ENCODE measurements at places on chromosomes 7 and 10.

GRCh38 chr10:95729323-95730055, 26.5 kb upstream of the ENTPD1 start:
- no peak for DNase-seq

DNA sequence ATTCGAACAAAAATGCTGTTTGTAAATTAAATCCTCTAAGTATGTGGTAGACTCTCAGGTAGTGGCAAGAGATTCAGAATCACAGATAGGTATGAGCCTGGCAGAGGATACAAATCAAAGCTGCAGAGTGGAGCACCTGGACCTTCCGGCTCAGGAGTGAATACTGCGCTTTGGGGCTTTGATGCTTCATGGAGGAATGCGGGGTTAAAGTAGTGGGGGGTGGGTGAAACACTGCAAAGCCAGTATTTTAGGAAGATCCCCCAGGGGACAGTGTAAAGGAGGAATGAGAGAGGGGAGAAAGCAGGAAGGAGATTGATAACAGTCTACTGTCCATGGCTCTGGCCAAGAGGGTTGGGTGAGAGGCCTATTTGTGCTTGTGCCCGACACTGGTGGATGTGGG, 43.2 kb downstream of the CREB5 start:
- DNase-seq, result no peak

DNA sequence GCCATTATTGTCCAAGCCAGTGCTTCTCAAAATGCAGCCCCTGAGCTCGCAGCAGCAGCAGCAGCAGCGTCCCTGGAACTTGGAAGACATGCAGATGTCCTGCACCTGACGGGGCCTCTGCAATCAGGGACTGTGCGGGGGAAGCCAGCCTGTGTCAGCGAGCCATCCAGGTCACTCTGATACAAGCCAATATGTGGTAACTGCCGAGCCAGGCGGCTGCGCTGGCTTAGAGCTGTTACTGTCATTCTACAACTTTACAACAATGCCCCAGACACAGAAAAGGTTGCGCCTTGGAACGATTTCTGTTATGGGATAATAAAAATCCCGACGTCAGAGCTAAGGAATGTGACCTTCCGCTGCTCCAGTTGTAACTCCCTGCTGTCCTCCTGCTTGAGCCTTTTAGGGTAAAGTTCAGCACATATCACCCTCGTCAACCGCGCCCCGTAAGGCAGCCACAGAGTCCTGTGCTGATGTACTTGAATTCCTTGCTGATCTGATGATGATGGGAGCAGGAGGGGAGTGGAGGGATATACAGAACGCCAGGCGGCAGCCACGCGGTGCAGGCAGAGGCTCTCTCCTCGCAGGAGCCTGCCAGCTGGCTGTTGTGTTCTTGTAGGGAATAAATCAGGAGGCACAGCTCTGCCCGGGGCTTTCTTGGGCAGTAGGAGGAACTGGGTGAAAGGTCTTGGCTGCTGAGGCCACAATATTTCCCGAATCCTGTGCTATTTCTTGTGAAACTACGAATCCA, 20.0 kb upstream of the CRYGN start:
- DNase-seq, result no peak

DNA sequence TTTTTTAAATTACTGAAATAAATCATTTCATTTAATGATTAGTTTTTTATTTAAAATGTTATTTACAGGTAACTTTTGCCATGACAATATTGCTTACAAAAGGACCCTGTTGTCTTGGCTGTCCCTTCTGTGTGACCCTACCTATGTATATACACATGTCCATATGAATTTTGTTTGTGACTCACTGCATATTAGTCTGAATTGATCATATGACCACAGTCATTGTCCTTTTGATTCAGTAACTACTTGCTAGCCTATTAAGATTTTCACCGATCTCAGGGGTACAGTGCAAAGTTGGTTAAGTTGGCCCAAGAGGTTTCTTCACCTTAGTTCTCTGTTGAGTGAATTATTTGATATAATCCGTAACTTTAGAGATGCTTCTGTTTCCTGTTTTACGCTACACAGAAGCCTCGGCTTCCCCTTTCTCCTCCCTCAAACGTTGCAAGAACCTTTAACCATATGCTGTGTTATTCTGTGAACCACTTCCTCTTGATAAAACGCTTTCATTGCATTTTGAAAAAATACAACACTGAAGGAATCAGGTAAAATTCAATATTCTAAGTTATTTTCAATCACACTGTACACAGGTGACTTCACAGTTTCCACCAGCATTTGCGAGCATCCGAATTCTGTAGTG, 43.9 kb downstream of the APBB1IP start:
- no peak for DNase-seq

GRCh38 chr10:62159351-62159750, 109.3 kb downstream of the RTKN2 start:
- no peak for DNase-seq

DNA sequence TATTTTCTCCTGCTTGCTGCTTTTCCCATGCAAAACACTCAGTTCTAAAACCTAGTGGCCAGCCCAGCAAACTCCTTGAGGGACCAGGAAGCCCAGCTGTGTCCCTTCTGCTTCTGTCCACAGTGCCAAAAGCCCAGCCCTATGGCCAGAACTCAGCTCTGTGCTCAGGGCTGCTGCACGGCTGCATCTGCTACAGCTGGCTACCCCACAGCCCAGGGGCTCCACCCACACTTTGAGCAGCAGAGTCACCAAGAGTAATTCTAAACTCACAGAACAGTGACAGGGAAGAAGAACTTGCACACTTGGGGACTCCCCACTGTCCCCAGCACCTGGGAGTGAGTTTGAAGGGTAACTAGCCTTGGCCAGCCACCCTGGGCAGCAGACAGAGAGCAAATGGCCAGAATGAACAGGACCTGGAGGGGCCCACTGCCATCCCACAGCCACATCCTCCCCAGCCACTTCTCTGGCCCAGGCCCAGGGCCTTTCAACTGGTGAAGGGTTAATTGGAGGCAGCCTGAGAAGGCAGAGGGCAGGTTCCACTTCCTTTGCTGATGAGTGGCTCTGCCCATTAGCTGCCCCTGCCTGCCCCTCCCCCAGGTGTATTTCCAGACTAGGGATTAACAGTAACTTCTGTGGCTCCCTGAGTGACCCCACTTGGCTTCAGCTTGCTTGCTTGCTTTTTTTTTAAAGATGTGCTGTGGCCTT, 28.1 kb upstream of the TRIM8 start:
- DNase-seq, result no peak

GRCh38 chr7:28330384-28331070, 81.8 kb upstream of the CREB5 start:
- DNase-seq, result no peak

GRCh38 chr10:9274206-9274755, 1219.8 kb downstream of the GATA3 start:
- no peak for DNase-seq

GRCh38 chr7:154912871-154913637, 89.9 kb downstream of the PAXIP1 start:
- no peak for DNase-seq

- DNase-seq, result peak; percentile 71
Observed at GRCh38 chr7:75920431-75921161, 5.6 kb downstream of the POR start.

GRCh38 chr10:117198088-117198487, 799 bp downstream of the KCNK18 start:
- DNase-seq, result no peak

- DNase-seq, result no peak
Observed at GRCh38 chr10:50613150-50613549, 10.6 kb downstream of the SGMS1 start.

DNA sequence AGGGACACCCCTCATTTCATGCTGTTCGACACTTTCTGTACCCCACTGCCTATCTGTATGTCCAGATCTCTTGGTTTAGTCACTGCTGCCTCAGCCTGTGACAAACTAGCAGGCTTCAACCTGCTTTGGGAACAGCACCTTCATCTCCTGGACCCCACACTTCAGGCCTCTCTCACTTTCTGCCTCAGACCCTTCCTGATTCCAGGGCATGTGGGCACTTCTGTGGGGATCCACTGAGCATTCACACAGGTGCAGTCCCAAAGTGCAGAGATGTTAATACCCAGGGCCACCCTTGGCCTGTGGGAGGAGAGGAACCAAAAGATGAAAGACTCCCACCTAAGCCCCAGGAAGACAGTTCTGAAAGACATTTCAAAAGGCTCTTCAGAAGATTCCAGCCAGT, 29.4 kb upstream of the C10orf71 start:
- no peak for DNase-seq

- no peak for DNase-seq
Observed at GRCh38 chr7:79877874-79878465, 256.7 kb upstream of the GNAI1 start.

DNA sequence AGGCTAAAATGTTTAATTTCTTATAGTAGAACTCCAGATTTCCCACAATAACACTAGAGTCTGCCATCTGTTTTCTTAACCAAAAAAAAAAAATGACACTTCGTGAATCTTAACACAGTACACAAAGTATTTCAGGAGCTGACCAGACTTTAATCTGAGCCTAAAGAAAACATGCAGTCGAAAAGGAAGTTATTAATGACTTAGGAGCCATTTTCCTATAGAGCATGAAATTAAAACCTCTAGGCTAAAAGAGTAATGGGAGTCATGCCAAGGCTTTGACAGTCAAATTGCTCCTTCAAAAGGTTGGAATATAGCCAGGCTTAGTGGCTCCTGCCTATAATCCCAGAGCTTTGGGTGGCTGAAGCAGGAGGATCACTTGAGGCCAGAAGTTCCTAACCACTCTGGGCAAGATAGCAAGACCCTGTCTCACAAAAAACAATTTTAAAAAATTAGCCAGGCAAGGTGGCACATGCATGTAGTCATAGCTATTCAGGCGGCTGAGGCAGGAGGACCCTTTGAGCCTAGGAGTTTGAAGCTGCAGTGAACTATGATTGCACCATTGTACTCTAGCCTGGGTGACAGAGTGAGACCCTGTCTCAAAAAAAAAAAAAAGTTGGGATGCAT, 13.6 kb downstream of the MICU1 start:
- no peak for DNase-seq

DNA sequence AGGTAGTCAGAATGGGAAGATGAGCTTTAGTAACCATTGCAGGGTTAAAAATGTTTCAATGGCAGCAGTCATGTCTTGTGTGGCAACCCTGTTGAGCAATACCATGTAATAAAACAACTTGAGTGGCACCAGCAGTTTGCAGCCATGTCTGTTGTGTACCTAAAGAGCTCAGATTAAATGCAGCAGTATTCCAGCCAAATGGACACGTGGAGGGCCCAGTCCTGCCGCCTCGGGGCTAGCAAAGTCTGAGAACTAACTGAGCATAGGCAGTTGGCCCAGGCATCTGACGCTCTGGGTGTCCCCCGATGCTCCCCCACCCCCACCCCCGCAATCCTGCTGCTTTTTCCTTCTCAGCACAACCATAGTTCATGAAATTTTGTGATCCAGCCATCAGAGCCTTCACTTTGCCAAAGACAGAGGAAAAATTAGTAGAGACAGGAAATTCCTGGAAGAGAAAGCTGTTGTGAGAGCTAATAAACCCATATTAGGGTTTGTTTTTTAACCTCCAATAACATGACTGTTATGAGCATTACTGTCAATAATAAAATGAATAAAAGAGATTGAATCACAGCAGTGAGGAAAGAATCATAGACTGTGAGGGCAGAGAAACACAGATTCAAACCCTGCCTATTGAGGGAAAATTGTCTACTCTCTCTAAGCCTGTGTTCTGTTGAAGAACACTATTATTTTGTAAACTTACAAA, 220.6 kb upstream of the RHOBTB1 start:
- DNase-seq, result no peak

- no peak for DNase-seq
Observed at GRCh38 chr7:573269-573932, 53.8 kb upstream of the PDGFA start.

GRCh38 chr10:71868192-71868697, 17.2 kb upstream of the PSAP start:
- DNase-seq, result no peak

DNA sequence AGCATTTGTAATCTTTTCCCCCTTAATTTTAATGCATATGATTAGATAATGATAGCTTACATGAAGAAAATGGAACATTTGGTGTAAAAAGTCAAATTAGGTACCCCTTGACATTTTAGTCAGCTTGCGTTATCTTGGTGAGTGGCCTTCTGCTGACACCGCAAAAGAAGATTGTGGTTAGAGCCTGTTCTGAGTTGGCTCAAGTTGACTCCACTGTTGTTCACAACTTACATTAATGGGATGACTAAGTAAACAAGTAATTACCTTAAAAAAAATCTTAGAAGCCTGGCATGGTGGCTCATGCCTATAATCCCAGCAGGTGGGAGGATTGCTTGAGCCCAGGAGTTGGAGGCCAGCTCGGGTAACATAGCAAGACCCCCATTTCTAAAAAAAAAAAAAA, 24.2 kb downstream of the TRRAP start:
- no peak for DNase-seq

- peak; percentile 66 for DNase-seq
Observed at GRCh38 chr10:60032723-60033122, 126.4 kb upstream of the CCDC6 start.

- DNase-seq, result peak; percentile 54
Observed at GRCh38 chr10:100508691-100509150, 10.9 kb downstream of the SEC31B start.

DNA sequence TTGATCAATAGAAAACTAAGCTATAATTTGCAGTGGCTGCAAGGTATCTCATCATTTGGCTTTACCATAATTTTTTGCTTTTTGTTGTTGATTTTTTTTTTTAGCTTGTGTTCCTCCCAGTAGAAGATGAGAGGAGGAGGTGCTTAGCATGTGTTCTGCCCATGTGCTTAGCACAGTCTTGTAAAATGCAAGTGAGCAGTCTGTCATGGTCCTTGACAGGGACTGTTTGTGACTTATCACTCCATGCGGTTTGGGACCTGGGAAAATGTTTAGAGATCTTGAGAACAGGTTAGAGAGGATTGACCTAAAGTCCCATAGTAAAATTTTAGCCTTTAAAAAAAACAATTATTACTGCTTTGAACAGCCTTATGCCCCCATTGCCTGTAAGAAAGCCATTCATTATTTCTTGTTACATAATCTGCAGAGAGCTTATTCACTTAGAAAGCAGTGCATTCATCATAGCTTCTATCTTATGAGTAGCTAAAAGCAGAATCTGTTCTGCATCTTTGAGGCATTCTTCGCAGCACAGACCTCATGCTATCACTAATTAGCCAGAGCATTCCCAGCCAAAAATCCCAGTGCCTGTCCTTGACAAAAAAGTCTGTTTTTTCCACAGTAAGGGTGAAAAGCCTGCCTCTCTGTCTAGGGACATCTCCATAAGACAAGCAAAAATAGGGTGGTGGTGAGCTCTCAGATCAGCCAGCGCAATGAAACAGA, 748.7 kb upstream of the GALNT17 start:
- DNase-seq, result no peak

DNA sequence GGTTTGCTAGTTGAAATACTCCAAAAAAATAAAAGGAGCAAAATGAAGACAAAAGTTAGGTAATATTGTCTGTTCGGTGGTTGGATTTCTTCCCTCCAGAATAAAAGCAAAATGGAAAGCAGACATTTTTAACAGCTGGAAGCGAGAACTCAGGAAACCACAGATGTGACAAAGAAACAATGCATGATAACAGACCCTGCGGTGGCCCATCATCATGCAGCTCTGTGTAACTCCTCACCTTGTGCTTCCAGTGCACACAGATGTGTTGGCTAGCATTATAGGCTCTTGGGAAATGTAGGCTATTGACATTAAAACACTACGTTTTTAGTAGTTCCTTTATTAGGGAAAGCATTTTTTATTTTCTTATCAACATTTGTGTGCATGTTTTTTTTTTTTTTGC, 53.9 kb upstream of the ARL4A start:
- no peak for DNase-seq

GRCh38 chr10:129888784-129889616, 75.1 kb downstream of the EBF3 start:
- DNase-seq, result peak; percentile 64

Data from activated CD4-positive, alpha-beta T cell treated with anti-CD3 and anti-CD28 coated beads for 48 hours (primary cell).